Motor neuron (in vitro differentiated cells): ENCODE measurements at places on chromosomes 6 and 20. TPM values are rescaled to one million over a fixed set of nuclear protein-coding genes. Genes with fewer than 3 reads are reported as not detected.

DNA sequence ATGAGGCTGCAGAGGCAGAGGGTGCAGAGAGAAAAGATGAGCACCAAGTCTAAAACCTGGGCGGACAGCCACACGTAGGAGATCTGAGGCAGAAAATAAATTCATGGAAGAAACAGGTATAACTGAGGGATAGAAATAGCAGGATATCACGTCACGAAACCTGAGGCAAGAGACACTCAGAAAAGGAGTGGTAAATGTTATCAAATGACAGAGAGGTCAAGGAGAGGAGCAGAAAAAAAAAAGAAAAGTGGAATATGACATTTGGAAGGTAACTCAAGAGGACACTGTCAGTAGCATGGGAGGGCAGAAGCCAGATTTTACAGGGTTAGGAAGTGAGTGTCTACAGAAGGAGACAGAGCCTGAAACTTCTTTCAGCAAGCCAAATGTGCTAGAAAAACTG lies 84.2 kb upstream of the FBXL4 start:
- no peak for ATAC-seq

- ATAC-seq: peak; percentile 20
Observed at GRCh38 chr20:16444057-16444777, 129.0 kb downstream of the KIF16B start.

- no peak for ATAC-seq
Observed at GRCh38 chr6:23953976-23954375, 172.0 kb upstream of the NRSN1 start.

- ATAC-seq: no peak
Observed at GRCh38 chr6:139919107-139920026, 544.9 kb upstream of the CITED2 start.

The NCOA7 gene
- total RNA-seq: 17.8 and 18.8 TPM in 2 replicates
